ENCODE measurements at places on chromosomes 1 and 21.

GRCh38 chr1:236654511-236654910 is 31.8 kb upstream of the ACTN2 start:
- no peak for DNase-seq

GRCh38 chr1:193181536-193181935 is 4.9 kb downstream of the B3GALT2 start:
- DNase-seq, result no peak

GRCh38 chr21:16388911-16389560 is 659.3 kb downstream of the USP25 start:
- no peak for DNase-seq

- DNase-seq, result no peak
These were observed 251.0 kb downstream of the TTLL7 start for GRCh38 chr1:83747853-83748482.

DNA sequence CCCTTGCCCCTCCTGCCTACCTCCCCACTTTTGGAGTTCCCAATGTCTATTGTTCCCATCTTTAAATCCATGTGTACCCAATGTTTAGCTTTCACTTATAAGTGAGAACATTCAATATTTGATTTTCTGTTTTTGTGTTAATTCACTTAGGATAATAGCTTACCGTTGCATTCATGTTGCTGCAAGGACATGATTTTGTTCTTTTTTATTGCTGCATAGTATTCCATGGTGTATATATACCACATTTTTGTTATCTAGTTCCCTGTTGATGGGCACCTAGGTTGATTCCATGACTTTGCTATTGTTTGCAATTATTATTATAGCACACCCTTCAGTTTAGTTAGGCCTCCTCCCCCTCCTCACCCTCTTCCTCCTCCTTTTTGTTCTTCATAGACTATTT is 33.5 kb upstream of the ADAR start:
- DNase-seq, result no peak

DNA sequence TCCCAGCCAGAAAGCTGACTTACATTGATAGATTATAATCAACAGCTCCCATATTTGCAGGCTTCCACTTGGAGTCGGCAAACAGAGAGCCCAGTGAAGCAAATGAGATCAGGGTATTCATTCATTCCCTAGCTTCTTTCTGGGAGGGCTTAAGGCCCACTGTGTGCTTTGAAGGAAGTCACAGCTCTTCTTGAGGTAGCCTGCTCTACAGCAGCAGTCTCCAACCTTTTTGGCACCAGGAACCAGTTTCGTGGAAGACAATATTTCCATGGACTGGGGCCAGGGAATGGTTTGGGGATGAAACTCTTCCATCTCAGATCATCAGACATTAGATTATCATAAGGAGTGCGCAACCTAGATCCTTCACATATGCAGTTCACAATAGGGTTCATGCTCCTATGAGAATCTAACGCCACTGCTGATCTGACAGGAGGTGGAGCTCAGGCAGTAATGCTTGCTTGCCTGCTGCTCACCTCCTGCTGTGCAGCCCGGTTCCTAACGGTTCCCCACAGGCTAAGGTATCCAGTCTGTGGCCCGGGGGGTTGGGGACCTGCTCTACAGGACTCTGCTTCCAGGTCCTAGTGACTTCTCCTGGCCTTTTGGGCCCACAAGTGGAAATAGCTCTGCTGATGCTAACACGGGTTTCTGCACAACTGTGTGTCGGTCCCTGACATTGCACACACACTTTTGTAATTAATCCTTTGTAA is 13.7 kb upstream of the ADAM30 start:
- no peak for DNase-seq

GRCh38 chr21:42102076-42102475 is 31.0 kb downstream of the UMODL1 start:
- DNase-seq, result no peak

DNA sequence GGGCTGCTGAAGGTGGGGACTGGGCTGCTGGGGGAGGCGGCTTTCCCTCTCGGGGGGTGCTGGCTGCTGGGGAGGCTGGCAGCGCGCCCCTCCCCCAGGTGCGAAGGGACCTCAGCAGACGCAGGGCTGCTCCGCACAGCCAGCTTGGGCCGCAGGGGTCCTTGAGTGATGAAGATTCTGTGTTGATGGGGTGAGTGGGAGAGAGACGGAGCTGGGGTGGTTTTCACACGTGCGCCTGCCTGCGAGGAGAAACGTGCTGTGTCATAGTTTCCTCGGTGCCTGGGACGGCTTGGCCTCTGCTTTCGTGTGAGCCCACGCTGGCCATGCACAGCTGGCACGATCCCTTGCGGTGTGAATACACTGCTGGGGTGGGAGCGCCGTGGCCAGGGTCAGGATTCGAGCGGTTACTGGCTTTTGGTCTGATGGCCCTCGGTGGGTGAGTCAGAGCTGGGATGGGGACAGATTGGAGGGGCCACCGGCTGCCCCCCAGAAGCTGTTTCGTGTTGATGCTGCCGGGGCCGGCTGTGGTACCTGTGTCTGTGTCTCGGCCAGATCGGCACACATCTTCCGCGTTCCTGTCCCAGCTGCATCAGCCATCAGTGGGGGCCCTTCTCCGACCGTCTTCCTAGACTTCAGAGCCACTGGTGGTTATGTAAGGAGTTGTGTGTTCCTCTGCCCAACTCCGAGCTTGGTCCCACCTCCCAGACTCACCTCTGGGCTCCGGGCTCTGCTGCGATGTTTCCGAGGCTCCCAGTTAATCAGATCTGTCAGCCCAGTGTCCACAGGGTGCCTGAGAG is 24.9 kb downstream of the PRKCZ start:
- DNase-seq, result no peak

DNA sequence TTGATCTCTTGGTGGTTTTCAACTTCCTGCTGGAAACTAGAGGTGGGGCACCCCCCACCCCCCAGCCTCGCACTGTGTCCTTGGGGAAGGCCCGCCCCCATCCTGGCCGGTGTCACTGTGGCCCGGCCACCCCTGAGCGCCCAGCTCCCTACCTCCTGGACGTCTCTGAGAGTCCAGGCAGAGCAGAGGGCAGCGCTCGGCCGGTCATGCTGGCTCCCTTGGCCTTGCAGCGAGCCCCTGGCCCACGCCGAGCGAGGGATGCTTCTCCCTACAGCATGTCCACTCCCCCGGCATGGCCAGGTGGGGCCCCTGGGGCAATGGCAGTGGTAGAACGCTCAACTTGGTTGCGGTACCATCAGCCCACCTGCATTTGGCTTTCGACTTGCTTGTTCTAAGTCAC is 28.7 kb upstream of the TRAPPC10 start:
- no peak for DNase-seq

- DNase-seq, result no peak
These were observed 3.0 kb upstream of the SMIM11 start for GRCh38 chr21:34372321-34372720.

DNA sequence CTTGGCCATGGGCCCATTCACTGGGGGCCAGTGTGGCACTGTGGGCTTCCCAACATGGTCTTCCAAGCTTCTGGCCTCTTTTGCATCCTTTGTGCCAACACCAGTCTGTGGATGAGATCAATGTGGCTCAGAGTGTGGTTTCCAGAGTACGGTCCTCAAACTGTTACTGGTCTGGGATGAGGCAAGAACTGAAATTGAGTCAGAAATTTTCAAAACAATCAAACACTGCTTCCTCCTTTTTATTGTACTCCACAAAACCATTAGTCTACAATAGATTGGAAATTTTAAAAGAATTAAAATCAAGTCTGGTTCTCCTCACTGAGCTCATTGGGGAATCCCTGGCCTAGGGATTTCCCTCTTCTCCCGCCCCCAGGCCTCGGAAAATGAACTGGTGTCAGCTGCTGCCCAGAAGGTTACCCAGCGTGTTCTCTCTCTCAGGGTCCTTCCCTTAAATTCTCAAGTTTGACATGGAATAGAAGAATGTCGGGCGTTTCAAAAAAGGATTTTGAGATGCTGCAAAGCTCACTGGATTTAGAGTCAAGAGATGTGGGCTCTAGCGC is 222.0 kb downstream of the SDCCAG8 start:
- no peak for DNase-seq

GRCh38 chr1:151898519-151898991 is 10.8 kb downstream of the THEM4 start:
- DNase-seq, result no peak

- no peak for DNase-seq
These were observed 25.7 kb upstream of the PDE9A start for GRCh38 chr21:42627527-42628289.

DNA sequence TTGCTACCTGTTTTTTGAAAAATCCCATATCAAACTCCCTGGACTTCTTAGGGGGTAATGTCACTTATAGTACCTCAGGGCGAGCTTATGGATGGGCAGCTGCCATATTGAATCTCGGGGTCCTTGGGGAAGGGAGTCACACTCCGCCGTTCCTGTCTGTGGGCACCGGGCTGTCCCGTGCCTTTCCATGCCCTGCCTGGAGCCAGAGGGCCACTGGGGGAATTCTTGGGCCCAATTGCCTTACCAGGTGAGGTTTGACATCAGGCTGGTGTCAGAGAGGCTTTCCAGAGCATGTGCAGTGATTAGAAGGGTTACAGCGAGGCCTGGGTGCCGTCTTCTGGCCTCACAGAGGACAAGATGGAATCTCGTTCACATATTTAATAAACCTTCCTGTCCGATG is 28.8 kb downstream of the QSOX1 start:
- DNase-seq, result no peak

DNA sequence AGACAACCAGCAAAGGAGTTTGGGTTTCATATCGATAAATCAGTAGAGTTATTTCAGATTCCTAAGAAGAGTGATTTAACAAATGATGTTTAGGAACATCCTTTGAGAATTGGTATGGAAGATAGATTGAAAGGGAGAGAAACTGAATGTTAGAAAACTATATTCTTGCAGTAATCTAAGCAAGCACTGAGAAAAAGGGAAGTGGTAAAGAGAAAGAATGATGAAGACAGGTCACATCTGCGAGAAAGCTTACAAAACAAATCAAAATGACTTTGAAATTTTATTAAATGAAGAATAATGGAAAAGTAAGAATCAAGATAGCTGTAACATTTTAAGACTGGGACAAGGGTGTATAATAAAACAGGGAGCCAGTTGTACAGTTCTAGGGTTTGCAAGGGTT is 177.0 kb downstream of the HS2ST1 start:
- no peak for DNase-seq

GRCh38 chr1:31939484-31940329 is 1.5 kb upstream of the PTP4A2 start:
- DNase-seq, result peak; percentile 76

DNA sequence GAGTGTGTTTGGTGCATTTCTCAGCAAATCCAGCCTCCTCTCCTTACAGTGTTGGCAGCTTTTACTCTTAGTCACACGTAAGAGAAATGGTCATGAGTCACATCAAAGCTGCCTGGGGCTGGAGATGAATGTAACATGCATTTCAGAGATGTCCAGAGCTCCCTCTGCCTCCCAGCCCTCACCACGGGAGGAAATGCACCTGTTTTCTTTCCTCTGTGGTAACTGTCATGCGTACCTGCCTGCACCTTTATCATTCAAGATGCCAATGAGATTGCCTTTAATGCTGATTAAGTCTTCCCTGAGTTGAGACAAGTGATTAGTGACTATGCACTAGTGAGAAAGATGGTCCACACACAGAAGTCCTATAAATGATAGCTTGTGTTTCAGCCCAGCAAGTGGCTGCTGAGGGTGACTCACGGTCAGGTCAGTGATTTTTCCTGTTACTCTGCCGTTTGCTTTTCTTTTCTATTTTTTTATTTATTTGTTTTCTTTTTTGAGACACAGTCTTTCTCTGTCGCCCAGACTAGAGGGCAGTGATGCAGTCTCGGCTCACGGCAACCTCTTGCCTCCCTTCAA is 277.3 kb upstream of the FMN2 start:
- DNase-seq, result peak; percentile 37

DNA sequence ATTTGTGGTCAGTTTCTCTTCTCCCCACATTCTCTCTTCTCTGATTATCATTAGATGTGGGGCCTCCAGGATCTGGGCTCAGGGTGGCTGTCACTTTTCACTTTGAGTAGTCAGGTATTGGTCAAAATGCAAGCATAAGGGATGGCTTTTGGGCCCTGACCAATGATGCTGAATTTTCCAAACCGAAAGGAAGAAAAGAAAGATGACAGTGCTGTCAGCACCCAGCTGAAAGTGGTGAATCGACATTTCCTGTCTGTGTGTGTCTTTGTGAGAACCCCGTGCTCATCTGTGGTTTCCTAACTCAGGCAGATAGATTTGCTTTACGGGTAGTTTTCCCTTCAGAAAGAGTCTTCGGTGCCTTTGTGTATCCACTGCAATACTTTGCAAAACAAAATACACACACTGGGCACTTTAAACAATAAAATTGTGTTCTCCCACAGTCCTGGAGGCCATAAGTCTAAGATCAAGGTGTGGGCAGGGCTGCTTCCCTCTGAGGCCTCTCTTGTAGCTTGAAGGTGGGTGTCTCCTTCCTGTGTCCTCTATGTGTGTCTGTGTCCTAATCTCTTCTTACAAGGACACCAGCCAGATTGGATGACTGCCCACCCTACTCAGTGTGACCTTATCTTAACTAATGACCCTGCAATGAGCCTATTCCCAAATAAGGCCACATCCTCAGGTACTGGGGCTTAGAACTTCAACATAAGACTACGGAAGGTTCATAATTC is 274.8 kb upstream of the AJAP1 start:
- peak; percentile 3 for DNase-seq

- no peak for DNase-seq
These were observed 11.4 kb upstream of the TBX15 start for GRCh38 chr1:118999348-119000071.

- no peak for DNase-seq
These were observed 3.2 kb upstream of the NUAK2 start for GRCh38 chr1:205324781-205325180.
